Hypothalamus (tissue), 51 donors: ENCODE measurements at places on chromosomes 3 and 15.

GRCh38 chr3:158733656-158734055 is 1.4 kb upstream of the RARRES1 start:
- DNase-seq: no peak

GRCh38 chr3:122081543-122082247 is 26.5 kb downstream of the CD86 start:
- no peak for DNase-seq

GRCh38 chr3:133821767-133822638 is 16.4 kb downstream of the SRPRB start:
- no peak for DNase-seq

DNA sequence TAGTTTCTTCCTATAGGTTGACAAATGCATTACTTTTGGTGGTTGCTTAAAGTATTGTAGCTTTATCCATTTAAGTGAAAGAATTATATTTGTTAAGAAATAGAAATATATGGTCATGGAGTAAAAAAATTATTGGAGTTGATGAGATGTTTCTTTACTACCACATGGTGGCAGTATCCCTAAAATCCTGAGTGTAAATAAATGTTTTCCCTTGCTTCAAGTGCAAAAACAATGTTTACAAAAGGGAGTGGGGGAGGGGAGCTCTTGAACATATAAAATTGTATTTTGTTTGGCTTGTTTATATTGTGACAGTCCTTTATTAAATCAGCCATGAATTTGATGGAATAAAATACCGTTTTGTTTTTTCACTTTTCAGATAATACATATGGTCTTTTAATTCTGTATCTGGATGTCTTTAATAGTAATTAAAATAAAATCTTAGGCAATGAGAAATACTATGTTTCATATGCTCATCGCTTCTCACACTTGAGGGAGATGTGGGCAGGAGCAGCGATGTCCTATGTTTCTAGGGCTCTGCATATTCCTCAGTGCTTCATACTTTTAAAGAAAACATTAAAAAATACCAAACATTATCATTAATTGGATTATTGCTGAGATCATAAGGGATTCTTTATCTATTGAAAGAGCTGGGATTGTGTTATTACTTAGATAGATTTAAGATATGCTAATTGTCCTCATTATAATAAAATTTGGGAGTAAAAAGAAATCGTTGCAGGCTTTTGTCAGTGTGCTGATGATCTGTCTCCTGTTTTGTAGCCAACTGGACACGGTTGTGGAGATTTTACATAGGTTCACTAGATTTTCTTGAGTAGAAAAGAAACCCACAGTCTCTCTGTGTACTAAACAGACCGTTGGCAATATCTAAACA is 349.7 kb downstream of the TUSC7 start:
- DNase-seq: no peak

GRCh38 chr15:75565062-75565970 is 13.8 kb downstream of the PTPN9 start:
- DNase-seq: no peak

- no peak for DNase-seq
Observed at GRCh38 chr3:66140743-66141372, 79.9 kb upstream of the SLC25A26 start.

- DNase-seq: no peak
Observed at GRCh38 chr3:183328164-183328563, 75.1 kb downstream of the B3GNT5 start.

- DNase-seq: no peak
Observed at GRCh38 chr15:92415639-92416297, 22.1 kb downstream of the ST8SIA2 start.

DNA sequence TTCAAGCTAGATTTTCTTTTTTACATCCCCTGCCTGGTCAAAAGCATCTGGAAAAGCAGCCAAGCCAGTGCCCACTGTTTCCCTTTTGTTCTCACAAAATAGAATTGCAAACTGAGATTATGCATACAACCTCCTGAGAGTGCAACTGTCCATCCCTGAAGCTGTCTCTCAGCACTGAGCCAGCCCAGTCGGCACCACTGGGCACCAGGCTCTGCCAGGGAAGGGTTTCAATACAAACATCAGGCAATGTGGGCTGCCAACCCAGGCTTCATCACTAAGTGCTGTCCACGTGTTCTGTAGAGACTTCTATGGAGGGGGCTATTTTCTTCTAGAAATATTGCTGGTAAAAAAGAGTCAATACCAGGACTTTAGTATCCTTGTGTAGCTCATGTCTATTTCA is 356.3 kb upstream of the TBL1XR1 start:
- DNase-seq: peak; percentile 22

DNA sequence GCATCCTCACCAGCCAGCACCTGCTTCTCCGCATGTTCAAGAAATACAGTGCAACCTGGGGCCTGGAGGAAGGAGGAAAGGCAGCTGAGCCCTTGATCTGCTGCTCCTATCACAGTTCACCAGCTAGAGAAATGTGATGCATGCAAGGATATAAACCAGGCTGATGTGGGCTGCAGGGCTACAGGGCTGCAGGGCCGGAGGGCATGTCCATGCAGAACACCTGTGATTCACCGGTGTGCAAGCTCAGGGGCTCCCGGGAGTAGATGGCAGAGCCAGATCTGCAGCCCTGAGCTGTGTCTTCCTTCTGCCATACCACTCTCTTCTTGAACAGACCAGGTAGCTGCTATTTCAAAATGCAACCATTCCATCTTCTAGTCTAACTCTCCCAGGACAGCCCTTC is 84.9 kb downstream of the HMG20A start:
- no peak for DNase-seq

GRCh38 chr3:121295452-121295851 is 250.3 kb downstream of the POLQ start:
- DNase-seq: no peak

DNA sequence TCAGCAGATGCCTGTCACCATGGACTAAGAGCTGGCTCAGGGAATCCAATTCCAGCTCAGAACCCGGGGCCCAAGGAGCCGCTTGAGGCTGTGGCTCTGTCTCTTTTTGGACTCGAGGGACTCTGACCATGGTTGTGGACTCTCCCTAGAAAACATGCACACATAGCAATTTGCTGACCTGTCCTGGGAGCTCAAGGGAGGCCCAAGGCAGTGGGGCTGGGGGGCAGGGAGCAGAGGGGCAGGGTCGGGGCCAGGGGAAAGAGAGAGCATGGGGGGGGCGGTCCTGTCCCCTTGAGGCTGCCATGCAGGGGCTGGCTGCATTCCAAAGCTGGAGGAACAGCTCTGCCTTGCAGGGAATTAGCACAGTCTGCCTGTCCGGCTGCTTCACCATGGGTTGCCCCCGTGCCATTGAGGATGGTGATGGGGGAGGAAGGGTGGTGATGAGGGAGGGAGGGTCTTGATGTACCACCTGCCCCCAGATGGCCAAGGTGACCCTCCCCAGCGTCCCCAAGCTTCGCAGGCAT is 190.1 kb downstream of the GOLGA6L6 start:
- no peak for DNase-seq

- DNase-seq: no peak
Observed at GRCh38 chr3:195168009-195168762, 102.8 kb downstream of the XXYLT1 start.

DNA sequence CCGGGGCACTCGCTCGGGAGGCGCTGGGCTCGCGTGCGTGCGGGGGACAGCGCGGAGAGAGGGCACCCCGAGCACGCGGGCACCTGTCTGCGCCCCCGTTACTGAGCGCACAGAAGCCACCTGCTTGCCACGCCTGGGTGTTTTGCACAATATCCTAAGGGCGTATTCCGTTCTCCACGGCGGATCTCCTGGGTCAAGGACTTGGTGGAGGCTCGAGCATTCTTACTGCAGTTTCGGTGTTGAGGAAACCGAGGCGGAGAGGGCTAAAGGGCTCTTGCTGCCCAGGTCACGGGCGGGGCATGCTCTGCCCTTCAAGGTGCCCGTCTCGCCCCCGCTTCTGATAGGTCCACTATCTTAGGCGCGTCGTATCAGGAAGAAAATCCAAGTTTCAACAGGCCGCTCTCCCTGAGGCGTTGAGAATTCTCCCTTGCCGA is 526 bp downstream of the GPD1L start:
- DNase-seq: no peak

DNA sequence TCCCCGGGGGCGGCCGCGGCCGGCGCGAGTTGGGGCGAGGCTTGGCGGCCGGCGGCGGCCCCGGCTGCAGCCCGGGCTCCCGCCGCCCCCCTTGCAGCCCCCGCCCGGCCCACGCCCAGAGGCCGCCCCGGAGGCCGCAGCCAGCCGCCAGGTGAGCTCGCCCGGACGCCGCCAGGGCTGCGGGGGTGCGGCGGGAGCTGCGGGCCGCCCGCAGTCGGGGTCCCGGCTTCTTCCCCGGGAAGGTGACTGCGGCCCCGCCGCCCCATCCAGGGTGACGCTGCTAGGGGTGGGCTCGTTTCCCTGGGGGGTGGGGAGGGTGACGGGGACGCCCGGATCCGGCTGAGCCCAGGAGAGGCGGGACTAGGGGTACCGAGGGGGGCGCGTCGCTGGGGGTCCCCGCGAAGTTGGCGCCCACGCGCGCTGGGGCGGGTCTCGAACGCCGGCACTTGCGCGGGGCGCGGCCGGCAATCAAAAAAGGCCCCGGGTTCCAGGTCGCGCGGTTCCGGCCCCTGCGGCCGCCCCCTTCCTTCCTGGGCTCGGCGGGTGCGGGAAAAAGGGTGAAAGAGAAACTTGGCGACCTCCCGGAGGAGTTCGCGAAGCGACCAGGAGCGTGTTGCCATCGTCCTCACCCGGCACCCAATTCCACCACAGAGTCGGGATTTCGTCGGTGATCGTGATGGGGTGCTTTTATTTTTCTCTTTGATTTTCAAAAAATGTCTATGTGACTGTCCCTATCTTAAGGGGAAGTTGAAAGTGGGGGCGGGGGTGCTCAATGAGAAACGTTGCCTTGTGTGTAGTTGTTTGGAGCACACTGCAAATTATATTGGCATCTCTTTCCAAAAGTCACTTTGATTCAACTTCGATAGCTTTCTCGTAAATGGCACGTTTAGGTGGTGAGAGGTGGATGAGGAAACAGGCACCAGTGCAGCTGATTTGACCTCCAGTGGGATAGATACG is 619 bp downstream of the ATXN7 start:
- DNase-seq: peak; percentile 19

DNA sequence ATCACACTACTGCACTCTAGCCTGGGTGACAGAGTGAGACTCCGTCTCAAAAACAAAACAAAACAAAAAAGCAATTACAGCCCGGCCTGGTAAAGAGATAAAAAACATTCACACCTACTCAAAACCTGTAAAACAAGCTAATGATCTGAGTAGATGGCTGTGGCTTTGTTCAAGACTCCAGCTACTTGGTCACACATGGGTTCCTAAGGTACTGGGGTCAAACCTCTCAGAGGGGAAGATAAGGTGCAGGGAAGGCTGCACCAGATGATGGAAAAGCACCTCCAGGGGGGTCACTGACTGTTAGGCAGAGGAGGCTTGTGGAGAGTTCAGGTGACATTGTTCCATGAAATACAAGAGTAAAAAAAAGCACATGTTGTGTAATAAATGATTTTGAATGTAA is 450.2 kb upstream of the WNT5A start:
- DNase-seq: no peak

GRCh38 chr3:105505170-105505569 is 138.5 kb downstream of the ALCAM start:
- DNase-seq: no peak
